ENCODE measurements at places on chromosomes 5 and 9. TPM values are rescaled to one million over a fixed set of nuclear protein-coding genes. Genes with fewer than 3 reads are reported as not detected.

Gene PDCD1LG2
- total RNA-seq: 0.37 TPM

Gene CDH12
- total RNA-seq: 27.7 TPM

Gene SPATA31E1
- not detected for total RNA-seq

Gene RANBP17
- not detected for total RNA-seq

Gene NUTM2F
- not detected for total RNA-seq

Gene SGCD
- 0.22 TPM for total RNA-seq

Gene LRRC14B
- total RNA-seq: not detected

Gene ADCY2
- total RNA-seq: 0.28 TPM

Gene FAM114A2
- total RNA-seq: 19.3 TPM

Gene SPATA31A3
- total RNA-seq: not detected

Gene ARSI
- 0.15 TPM for total RNA-seq

Gene MTX3
- total RNA-seq: 28.1 TPM

Gene PCDHA1
- total RNA-seq: 0.96 TPM

Gene SPAG8
- 1.4 TPM for total RNA-seq

Data from A673 (cell line).